ENCODE measurements at places on chromosomes 12 and 14.

DNA sequence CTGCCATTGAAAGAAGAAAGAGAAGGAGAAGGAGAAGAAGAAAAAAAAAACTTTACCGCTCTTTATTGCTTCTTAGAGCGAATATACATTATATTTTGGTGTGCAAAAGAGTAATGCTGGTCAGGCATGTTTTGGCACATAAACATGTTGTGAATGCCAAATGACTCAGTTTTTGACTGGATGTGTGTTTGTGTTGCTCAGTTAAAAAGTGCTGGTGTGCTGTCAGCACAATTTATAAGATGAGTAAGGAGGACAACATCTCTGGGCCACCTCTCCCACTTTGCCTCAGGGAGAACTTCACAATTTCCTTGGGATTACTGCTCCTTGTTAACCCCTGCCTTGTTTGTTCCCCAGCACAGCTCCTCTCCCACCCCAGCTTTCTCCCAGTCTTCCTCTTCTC is 584.8 kb downstream of the ETNK1 start:
- DNase-seq: no peak

DNA sequence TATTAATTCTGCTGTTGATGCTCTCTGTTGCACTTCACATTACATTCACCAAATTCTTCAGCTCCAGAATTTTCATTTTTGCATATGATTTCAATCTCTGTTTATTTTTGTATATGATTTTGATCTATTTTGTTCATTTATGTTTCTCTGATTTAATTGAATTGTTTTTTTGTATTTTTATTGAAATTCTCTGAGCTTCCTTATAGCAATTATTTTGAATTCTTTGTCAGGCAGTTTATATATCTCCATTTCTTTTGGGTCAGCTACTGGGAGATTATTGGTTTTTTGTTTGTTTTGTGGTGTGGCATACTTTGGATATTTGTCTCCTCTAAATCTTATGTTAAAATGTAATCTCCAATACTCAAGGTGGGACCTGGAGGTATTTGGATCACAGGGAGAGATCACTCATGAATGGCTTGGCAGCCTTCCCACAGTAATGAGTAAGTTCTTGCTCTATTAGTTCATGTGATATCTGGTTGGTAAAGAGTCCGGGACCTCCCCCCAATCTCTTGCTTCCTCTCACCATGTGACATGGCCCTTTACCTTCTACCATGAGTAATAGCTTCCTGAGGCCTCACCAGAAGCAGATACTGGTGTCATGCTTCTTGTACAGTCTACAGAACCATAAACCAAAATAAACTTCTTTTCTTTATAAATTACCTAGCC is 8.7 kb upstream of the TCL1A start:
- DNase-seq: no peak

DNA sequence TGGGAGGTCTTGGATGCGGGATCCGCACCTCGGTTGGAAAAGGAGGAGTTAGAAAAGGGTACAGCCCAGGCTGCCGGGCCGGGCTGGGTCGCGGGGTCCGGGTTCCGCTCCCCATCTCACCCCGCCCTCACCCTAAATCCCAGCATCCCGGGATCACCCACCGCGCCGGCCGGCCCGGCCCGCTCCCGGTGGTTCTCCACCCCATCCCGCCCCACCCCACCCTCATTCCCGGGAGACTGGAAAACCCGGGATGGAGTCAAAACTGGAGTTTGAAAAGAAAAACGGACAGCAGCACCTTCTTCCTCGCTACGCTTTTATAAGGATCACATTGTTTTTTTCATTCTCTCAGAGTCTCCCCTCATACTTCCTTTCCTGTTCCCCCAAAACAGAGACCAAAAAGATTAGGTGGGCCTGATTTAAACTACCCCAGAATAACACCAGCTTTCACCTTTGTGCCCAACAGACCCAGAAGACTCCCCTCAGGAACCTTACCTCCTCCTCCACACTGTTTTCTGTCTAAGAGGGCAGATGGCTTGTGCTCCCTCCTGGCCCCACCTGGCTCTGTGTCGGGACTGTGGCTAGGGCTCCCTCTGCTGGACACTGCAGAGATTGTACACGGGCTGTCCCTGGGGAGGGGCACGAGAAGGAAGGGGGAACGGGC is 2.8 kb downstream of the GLI1 start:
- DNase-seq: peak; percentile 64

- no peak for DNase-seq
Measured at GRCh38 chr14:45199230-45199629, 53.8 kb downstream of the MIS18BP1 start.

DNA sequence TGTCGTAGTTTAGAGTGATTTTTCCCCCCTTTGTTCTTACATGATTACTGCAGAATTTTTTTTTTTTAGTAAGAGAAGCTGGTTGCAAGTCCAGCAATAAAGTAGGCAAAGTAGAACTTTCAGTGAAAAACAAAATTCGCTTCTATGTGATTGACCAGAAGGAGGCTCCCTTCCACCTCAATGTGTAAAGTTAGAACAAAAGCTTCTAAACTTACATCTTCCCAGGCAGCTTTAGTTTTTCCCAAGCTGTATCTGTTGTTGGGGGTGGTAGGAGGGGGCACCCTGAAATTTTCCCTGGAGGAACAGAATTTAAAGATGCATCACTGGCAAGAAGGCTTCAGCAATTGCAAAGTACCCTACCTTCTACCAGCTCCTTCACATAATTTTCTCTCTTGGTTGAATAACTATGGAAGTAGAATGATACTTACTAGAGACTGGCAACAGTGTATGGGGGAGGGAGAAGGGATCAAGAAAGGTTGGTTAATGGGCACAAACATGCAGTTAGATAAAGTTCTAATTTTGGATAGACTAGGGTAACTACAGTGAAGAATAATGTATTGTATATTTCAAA is 87.3 kb upstream of the E2F7 start:
- no peak for DNase-seq

- DNase-seq: no peak
Measured at GRCh38 chr12:128570191-128571065, 253.3 kb downstream of the SLC15A4 start.

GRCh38 chr14:85858634-85859033 is 328.7 kb downstream of the FLRT2 start:
- DNase-seq: no peak

DNA sequence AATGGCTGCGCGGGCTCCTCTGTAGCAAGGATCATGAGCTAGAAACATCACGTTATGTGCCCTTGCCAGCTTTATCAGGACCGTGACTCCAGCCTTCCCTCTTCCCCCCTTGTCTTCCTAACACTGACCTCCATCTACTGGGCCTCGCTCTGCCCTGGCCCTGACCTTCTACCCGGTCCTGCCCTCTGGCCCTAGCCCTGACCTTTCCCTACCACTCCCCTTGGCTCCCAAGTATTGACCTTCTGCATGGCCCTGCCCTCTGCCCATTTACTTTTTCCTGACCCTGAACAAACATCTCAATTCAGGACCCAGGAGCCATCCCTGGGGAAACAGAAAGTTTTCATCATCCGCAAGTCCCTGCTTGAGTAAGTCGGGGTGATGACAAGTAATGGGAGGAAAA is 2.0 kb downstream of the SOAT2 start:
- no peak for DNase-seq

DNA sequence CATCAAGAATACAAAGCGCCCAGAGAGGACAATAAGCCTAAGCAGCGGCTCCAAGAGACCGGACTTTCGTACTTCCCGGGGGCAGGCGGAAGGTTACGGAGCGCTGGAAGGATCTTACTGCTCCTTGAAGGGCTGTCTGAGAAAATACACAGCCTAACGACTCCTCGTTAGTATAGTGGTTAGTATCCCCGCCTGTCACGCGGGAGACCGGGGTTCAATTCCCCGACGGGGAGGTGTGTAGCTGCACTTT is 12.1 kb upstream of the TMPO start:
- DNase-seq: peak; percentile 77

GRCh38 chr12:93135286-93136239 is 206.5 kb upstream of the EEA1 start:
- DNase-seq: no peak

GRCh38 chr14:36857136-36857535 is 195.5 kb downstream of the PAX9 start:
- DNase-seq: no peak

GRCh38 chr12:123533672-123534643 is at the start of gene RILPL1:
TSS of gene RILPL1 (minus strand) at chr12:123533719. CDS start at chr12:123533482, 237 bp downstream.
- DNase-seq: peak; percentile 4

GRCh38 chr12:9760120-9760519 is 581 bp downstream of the CD69 start:
- DNase-seq: no peak

DNA sequence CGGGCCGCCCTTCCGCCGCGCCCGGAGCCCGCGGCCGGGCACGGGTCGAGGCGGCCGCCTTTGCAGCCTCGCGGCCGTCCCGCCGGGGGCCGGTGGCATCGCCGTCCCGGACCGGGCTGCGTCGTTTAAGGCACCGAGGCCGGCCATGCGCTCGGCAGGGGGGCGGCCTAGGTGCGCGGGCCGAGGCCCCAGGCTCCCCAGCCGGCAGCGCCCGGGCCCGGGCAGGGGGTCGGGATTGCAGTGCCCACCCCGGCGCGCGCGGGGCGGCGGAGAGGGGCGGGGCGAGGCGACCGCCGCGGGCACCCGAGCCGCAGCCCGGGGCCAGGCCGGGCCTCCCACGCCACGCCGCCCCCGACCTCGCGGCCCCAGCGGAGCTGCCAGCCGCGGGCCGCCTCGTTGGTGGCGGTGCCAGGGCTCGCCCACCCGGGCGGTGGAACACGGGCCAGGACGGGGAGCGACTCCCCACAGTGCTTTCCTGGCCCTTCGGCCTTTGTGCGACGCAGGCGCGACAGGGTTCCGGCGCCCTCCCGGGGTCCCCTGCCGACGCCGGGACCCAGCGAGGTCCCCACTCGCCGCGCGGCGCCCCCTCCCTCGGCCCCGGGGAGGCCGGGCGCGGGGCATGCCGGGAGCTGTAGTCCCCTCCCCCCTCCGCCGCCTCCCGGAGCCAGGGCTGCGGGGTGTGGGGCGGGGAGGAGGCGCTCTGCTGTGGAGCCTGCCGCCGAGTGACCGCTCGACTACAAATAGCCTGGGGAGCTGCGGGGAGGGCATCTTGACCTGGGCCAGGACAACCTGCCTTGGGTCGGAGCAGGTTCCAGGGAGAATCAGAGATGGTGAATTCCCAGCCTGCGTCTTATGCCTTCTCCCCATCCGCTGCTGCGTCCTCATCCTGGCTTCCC is 769 bp downstream of the FKBP4 start:
- peak; percentile 32 for DNase-seq

- no peak for DNase-seq
Measured at GRCh38 chr12:93094988-93095737, 166.1 kb upstream of the EEA1 start.

- DNase-seq: no peak
Measured at GRCh38 chr12:65121049-65121955, at the start of gene WIF1. TSS of gene WIF1 (minus strand) at chr12:65121305. CDS start at chr12:65121191, 114 bp downstream.

DNA sequence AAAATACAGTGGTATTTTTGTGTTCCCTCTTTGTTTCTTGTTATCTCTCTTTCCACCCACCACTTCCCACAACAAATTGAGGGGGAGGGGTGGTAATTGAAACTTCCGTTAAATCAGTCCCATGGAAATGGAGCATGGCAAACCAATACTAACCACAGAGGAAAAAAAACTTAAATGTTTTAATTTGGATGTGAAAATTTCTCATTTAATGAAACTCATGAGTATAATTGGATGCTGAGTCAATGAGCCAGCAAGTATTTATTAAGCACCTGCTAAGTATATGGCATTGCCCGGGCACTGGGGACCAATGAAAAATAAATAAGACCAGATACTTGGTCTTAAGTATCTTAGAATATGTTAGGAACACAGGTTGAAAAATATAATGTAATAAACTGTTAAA is 147.5 kb downstream of the KCNH5 start:
- DNase-seq: no peak

GRCh38 chr12:68397566-68398158 is 65.5 kb upstream of the MDM1 start:
- DNase-seq: no peak

GRCh38 chr14:32050878-32051277 is 26.2 kb upstream of the ARHGAP5 start:
- DNase-seq: no peak

DNA sequence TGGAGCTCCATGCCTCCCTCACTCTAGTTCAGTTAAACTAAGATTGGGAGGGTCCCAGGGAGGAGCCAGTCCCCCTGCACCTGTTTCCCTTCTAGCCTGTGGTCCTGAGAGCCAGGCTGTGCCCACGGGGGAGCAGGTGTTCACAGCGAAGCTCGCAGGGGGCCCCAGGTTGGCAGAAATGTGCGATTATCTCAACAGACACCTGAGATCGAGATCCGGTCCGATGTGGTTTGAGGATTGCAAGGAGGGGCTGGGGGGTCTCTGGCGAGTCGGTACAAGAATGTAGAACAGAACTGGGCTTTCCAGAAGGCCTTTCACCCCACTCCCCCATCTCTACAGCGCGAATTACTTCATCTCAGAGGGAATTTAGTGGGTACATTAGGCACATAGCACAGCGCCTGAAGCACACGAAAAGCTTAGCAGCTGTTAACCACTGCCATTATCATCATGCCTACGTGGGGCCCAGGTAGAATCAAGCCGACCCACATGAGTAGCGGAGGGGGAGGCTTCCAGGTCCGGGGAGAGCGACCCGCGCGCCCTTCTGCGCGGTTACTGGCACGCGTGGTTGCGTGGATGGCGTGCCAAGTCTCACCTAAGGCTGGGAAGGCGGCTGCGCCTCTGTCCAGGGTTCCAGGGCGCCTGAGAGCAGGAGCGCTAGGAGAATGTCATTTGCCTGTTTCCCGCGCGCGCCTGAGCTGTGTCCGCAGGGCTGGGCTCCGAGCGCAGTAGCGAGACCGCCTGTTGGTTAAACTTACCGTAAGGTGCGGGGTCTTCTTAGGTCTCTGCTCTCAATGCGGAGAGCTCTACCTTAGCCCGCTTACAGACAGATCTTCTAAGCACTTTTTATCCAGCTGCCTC is 1539.5 kb upstream of the TMEM132C start:
- no peak for DNase-seq

GRCh38 chr12:102518871-102519270 is 38.5 kb upstream of the IGF1 start:
- DNase-seq: no peak

- no peak for DNase-seq
Measured at GRCh38 chr14:79661752-79662151, 549.6 kb downstream of the DIO2 start.

- DNase-seq: no peak
Measured at GRCh38 chr12:124392271-124392666, 97.4 kb downstream of the RFLNA start.

GRCh38 chr12:102326982-102327381 is 129.3 kb upstream of the PMCH start:
- no peak for DNase-seq

DNA sequence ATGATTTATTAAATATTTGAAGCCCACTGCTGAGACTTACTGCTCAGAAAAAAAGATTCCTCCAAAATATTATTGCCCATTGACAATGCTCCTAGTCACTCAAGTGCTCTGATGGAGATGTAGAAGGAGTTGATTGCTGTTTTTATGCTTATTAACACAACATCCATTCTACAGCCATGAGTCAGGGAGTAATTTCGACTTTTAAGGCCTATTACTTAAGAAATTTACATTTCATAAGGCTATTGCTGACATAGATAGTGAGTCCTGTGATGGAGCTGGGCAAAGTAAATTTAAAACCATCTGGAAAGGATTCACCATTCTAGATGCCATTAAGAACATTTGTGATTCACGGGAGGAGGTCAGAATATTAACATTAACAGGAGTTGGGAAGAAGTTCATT is 5.2 kb downstream of the KCNJ8 start:
- DNase-seq: no peak

GRCh38 chr14:50763382-50764007 is 67.5 kb downstream of the NIN start:
- no peak for DNase-seq

Data from stimulated activated CD8-positive, alpha-beta memory T cell treated with anti-CD3 and anti-CD28 coated beads, Interleukin-15, amount 100 ng/mL, for 4 hours (primary cell).